ENCODE measurements at places on chromosomes 3 and 15.

- DNase-seq, result no peak
Observed at GRCh38 chr15:85748729-85749128, 46.0 kb downstream of the KLHL25 start.

DNA sequence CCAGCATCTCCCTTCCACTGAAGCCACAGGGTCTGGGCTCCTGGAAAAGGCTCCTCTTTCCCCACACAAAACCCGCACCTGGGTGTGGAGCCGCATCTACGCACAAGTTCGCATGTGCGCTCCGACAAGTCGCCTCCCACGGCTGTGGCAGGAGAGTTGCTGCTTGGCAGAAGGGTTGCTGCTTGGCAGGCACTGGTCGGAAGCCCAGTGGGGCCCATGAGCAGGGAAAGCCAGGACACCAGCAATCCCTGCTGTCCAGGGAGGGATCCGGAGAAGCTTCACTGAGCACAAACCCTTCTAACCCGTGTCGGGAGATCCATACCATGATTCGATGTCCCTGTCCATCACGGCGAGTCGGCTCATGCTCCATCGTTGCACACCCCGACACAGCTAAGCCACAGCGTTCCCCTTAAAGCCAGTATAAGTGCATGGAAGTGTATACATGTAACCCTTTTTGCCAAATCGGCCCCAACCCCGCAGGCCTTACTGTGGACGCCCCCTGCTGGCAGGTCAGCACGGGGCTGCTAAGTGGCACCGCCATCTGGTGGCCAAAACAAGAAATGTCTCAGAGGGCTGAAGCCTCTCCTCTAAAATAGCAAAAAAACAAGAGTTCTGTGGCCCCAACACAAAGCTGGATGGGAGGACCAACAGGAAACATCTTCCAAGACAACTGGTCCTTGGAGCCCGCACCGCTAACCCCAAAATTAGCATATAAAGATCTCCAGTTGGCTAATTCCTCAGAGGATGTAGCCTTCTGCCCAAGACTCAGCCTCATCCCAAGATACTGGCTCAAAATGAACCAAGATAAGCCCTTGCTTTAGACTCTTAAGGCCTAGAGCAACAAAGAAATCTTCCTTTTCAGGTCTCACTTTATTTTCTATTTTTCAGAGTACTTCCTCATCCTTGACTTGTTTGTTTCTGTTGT is 8.3 kb downstream of the ANKRD63 start:
- peak; percentile 88 for DNase-seq

GRCh38 chr3:61601831-61602230 is 40.5 kb downstream of the PTPRG start:
- no peak for DNase-seq

DNA sequence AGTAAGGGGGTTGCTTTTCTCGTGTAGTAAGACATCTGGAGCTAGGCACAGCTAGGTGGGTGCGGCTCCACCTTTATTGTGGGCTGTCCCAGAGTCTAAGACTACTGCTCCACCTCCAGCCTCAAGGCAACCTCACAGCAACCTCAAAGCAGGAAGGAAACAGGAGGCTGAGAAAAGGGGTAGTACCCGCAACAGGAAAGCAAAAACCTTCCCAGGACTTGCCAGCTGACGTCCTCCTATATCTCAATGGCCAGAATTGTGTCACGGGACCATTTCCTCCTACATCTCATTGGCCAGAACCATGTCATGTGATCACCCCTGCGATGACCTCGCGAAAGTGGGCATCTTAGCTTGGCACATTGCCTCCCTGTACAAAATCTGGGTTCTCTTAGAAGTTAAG is 4.3 kb upstream of the GPR160 start:
- DNase-seq, result peak; percentile 53

DNA sequence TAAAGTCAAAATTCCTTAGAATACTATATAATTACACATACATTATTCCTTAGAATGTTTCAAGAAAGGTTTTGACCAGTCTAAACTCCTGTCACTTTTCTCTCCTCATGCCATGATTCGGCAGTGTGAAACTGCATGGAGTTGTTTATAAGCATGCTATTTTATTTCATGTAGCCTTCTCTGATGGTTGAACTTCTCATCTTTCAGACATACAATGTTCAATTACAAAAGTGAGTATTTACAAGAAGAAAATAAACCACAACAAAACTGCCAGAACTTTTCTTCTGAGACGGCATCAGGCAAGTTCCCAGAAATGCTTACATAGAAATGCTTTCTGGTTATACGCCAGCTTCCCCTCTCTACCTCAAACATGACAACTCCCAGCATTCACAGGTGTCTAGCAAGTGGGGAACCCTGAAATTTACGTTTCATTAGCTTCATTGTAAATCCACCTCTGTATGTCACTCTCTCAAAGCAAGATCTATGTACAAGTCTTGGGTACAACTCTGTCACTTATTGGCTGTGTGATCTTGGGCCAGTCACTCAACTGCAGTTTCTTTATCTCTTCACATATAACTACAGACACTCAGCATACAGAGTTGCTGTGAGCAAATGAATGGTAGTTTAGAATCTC is 42.7 kb downstream of the HDGFL3 start:
- no peak for DNase-seq

GRCh38 chr3:177932346-177932745 is 603.9 kb upstream of the KCNMB2 start:
- no peak for DNase-seq

GRCh38 chr3:36379872-36380220 is 458 bp upstream of the STAC start:
- DNase-seq, result peak; percentile 9

Data from inflammatory macrophage (primary cell).